Thymus (tissue), 14 donors: ENCODE measurements at places on chromosomes 7 and 10. TPM values are rescaled to one million over a fixed set of nuclear protein-coding genes. Genes with fewer than 3 reads are reported as not detected.

Gene FANK1
- 2.5 TPM for total RNA-seq

Gene GCK
- 0.24 TPM for total RNA-seq

Gene GNAT3
- total RNA-seq: 0.19 TPM

Gene GLI3
- total RNA-seq: 3.2 TPM

Gene ZNF248
- 8.8 TPM for total RNA-seq

Gene SPDYE2B
- total RNA-seq: not detected

Gene CHCHD3
- 56.6 TPM for total RNA-seq

Gene CLDN4
- total RNA-seq: 13.4 TPM

Gene FAM237B
- not detected for total RNA-seq

Gene RADIL
- 0.19 TPM for total RNA-seq

Gene CDC14C
- not detected for total RNA-seq

Gene VPS37D
- total RNA-seq: 1.2 TPM

Gene GIMAP4
- total RNA-seq: 68.5 TPM

Gene RTKN2
- total RNA-seq: 5.0 TPM

Gene BTAF1
- total RNA-seq: 49.9 TPM

Gene BICC1
- 1.9 TPM for total RNA-seq

Gene HMX2
- 0.05 TPM for total RNA-seq

Gene UTF1
- not detected for total RNA-seq

Gene NUTM2A
- total RNA-seq: 0.42 TPM

Gene ANKRD61
- total RNA-seq: 0.05 TPM

Gene FKBP14
- 4.5 TPM for total RNA-seq

Gene WIPF3
- total RNA-seq: 0.14 TPM

Gene TDRD1
- 0.52 TPM for total RNA-seq

Gene VWC2
- total RNA-seq: 0.05 TPM

Gene HOXA1
- total RNA-seq: 0.28 TPM

Gene SLC13A1
- under 0.01 TPM for total RNA-seq

Gene TAF6
- 10.2 TPM for total RNA-seq

Gene FGFBP3
- 0.52 TPM for total RNA-seq

Gene GNG11
- total RNA-seq: 32.2 TPM

Gene PIP
- total RNA-seq: 0.28 TPM

Gene AGMO
- 0.57 TPM for total RNA-seq

Gene TUBB8
- 0.05 TPM for total RNA-seq

Gene ITGA8
- total RNA-seq: 1.3 TPM

Gene HOXA6
- total RNA-seq: 0.33 TPM

Gene MUC12
- 0.57 TPM for total RNA-seq

Gene SPACDR
- total RNA-seq: 0.76 TPM

Gene PITX3
- total RNA-seq: 0.05 TPM

Gene LIPK
- 0.33 TPM for total RNA-seq

Gene TUBAL3
- total RNA-seq: 1.3 TPM

Gene LRRD1
- 0.05 TPM for total RNA-seq

Gene SPAM1
- not detected for total RNA-seq

Gene PMPCB
- 67.7 TPM for total RNA-seq

Gene AMPH
- total RNA-seq: 1.4 TPM

Gene BMI1
- total RNA-seq: 26.2 TPM

Gene OPN1SW
- total RNA-seq: not detected

Gene WDR91
- 14.3 TPM for total RNA-seq

Gene IDI2
- total RNA-seq: not detected

Gene SPDYE6
- total RNA-seq: not detected

Gene SMO
- 11.7 TPM for total RNA-seq
